ENCODE measurements at places on chromosomes 11 and 22.
A peak's percentile ranks its signal among the peaks of the same experiment; 100 is the strongest.

- no peak for DNase-seq
Observed at GRCh38 chr11:876545-876944, 33.9 kb downstream of the TSPAN4 start.

DNA sequence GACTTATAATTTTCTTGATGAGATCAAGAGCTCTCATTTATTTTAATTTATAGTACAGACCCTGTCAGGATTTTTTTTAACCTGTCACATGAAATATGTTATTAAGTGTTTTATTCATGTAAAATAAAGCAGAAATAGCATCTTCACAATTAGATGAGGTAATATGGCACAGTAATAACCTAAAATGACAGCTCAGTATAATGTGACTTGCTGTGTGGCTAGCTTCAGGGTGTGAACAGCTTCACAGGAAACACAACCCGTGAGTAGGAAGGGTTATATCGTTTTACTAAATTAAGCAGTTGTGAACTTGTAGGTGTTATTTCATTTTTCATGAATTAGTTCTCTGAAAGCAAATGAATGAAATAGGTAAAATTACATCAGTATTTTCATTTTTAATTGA, 366.9 kb upstream of the CHORDC1 start:
- no peak for DNase-seq

DNA sequence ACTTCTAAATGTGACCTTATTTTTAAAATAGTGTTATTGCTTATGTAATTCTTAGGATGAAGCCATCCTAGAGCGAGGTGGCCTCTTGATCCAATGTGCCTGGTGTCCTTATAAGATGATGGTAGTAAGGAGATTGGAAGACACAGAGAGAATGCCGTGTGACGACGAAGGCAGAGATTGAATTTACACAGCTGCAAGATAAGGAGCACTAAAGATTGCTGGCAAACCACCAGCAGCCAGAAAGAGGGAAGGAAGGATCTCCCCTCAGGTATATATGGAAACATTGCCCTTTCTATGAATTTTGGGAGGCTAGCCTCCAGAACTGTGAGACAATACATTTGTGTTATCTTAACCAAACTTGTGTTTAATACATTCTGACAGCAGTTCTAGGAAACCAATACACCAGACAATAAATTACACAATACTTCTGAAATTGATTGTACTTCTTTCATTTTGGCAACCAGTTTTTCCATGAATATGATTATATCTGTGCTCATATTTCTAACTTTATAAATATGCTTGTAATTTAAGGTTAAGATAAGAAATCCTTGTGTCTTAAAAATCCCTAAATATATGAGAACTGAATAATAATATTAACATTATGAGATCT, 86.3 kb upstream of the VPREB1 start:
- no peak for DNase-seq

DNA sequence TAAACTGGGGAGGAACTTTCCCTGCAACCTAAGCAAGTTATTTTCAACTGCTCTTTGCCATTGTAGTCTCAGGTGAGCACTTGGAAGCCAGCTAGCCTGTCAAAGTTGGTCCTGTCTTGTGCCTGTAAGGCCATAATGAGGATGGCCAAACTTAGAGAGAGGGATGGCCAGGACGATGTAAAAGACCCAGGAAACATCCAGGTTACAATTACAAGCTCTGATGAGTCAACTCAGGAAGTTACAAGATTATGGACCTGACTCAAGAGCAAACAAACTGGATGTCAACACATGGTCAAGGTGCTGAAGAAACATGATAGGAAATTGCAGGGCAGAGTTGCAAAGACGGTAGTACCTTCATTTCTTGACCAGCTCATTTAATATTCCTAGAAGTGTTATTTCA, 1.6 kb downstream of the GTPBP1 start:
- DNase-seq, result no peak

- DNase-seq, result no peak
Observed at GRCh38 chr11:34502949-34503348, 10.6 kb downstream of the ELF5 start.

DNA sequence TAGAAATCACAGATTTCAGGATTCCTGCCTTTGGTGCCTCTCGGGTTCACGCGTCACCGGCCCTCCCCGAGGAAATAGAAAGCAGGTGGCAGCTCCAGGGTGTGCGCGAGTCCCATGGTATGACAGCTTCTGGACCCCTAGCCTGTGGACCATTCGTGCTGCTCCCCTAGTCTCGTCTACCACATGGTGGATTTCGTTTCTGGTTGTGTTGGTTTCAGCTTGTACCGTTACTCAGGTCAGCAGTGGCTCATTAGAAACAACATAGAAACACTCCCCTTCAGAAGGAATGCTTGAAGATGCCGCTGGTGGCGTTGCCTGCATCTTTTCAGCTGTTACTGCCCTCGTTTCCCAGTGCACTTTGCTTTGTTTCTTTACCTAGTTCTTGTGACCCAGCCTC, 700 bp downstream of the TTC17 start:
- peak; percentile 37 for DNase-seq

DNA sequence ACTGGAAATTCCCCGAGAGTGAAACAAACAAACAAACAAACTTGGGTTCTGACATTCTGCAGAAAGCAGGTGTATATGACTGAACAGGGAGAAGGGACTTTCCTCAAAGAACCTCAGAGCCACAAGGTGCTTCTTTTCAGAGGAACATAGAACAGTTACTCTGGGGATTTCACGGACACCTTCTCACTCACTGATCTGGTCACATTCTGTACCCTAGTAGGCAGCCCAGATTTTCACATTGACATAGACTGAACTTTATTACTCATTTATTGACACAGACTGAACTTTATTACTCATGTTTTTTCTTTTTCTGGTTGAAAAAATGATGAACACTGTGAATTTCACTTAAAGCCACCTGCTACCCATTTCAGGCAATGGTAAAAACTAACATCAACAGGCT, 263.0 kb downstream of the OPCML start:
- DNase-seq, result no peak

DNA sequence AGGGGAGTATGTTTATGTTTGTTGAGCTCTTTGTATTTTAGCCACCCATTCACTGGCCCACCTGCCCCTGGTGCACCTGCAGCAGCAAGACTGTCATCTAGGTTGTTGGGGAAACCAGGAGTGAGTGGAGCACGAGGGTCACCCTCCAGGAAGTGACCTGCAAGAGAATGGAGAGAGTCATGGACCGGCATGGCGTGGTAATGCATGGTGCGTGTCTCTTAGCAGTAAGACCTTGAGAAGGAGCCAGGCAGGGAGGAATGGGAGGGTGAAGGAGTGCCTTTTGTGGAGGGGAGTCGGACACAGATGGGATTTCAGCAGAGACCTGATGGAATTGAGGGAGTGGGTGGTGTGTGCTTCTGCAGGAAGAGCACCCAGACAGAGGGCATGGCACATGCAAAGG, 37.9 kb downstream of the KCNQ1 start:
- peak; percentile 38 for DNase-seq

DNA sequence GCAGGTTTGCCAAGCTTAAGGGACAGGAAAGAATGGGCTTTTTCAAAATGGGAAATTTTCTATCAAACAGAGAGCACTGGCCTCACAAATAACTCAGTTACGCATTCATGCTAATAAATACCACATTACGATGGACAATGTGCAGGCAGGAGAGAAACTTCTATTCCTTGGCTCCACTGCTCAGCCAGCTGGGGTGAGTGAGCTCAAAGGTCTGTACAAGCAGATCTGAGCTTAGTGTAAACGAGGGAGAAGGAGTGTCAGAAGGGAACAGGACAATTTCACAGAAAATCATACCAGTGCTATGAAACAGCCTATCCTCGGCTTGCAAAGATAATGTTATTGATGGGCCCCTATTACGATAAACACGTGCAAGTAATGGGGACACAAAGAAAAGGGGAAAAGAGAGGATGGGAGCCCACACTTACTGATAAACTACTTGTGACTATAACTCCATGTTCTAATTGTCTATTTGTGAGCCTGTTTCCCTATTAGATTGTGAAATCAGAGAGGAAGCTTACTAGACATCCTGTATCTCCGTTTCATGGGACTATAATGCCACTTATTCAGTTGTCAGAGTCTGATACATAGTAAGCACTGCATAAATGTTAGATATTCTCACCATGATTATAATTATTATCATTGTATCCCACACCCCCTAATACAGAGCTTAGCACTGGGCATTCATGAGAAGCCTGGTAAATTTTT, 46.3 kb downstream of the AMOTL1 start:
- no peak for DNase-seq

DNA sequence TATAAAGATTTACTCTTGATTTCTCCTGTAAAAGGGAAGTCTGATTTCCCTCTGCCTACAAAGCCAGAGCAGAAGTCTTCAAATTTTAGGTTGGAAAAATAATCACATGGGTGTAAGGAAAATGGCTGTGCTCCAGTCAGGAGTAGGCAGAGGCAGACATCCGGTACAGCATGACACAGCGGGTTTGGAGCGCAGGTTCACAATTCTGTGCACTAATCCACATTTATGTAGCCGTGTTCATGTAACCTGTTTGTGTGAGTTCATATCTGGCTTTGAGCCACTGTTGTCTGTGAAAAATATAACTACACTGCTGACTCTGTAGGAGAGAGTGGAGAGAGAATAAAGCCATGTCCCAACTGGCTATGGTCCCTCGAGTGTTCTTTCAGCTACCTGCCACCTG, 248.0 kb downstream of the CASP12 start:
- DNase-seq, result no peak

GRCh38 chr11:62449451-62449851, 30.6 kb downstream of the SCGB1A1 start:
- peak; percentile 16 for DNase-seq

DNA sequence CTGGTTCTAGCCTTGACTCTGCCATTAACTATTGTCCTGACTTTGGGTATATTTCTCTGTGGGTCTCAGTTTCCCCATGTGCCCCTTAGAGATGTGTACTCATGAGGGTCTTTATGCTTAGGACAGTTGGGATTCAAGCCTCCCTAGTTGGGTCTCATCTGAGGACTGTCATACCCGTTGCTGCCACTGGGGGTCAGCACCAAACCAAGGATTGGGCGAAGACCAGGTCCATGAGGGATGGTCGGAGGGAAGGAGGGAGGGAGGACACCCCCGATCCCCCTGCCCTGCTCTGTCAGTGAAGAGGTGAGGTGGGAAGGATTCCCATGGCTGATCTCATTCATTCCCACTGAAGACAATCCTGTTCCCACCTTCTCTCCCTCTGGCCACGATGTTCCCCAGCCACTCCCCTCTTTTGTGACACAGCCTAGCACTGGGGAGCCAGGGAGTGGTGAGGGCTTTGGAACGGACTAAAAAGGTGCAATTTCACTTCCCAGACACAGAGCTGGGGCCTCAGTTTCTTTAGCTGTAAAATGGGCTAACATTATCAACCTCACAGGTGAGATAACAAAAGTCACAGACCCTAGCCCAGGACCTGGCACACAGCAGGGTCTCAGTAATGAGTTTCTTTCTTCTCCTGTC, 12.4 kb upstream of the KLHL35 start:
- peak; percentile 70 for DNase-seq

- DNase-seq, result no peak
Observed at GRCh38 chr11:108648528-108648885, 16.4 kb upstream of the DDX10 start.

DNA sequence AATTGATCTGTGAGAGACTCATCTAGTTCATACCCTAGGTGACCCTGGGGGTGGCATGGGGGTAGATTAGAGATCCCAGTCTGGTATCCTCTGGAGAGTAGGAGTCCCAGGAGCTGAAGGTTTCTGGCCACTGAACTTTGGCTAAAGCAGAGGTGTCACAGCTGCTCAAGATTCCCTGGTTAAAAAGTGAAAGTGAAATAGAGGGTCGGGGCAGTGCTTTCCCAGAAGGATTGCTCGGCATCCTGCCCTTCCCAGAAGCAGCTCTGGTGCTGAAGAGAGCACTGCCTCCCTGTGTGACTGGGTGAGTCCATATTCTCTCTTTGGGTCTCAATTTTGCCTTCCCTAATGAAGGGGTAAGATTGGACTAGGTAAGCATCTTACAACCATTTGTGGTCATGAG, 653 bp downstream of the IL18BP start:
- no peak for DNase-seq

GRCh38 chr11:1929621-1930461, 10.3 kb downstream of the TNNT3 start:
- DNase-seq, result no peak

GRCh38 chr11:44645827-44646226, 80.4 kb downstream of the CD82 start:
- no peak for DNase-seq

- DNase-seq, result no peak
Observed at GRCh38 chr22:23259916-23260644, 79.8 kb downstream of the BCR start.

- DNase-seq, result peak; percentile 36
Observed at GRCh38 chr22:37896181-37896592, 9.9 kb upstream of the MICALL1 start.

- peak; percentile 32 for DNase-seq
Observed at GRCh38 chr11:8813658-8814057, 97.3 kb upstream of the AKIP1 start.

GRCh38 chr11:102626676-102627075, 1.5 kb upstream of the MMP20 start:
- DNase-seq, result no peak

DNA sequence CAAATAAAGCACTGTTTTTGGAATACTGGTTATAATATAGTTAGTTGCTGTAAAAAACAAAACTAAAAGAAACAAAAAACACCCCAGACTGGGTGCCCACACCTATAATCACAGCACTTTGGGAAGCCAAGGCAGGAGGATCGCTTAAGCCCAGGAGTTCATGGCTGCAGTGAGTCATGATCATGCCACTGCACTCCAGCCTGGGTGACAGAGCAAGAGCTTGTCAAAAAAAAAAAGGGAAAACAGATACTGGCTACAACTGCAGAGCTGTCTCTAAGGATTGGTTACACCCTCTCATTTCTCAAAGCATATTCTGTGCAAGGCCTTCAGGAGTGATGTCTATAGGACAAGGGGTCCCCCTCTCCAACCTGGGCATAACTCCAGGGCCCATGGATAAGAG, 14.6 kb upstream of the STK33 start:
- no peak for DNase-seq

- DNase-seq, result no peak
Observed at GRCh38 chr22:24094966-24095365, 83.9 kb downstream of the CABIN1 start.

GRCh38 chr22:35634943-35635540, 13.2 kb upstream of the APOL6 start:
- DNase-seq, result no peak

- no peak for DNase-seq
Observed at GRCh38 chr11:70307176-70307575, 36.7 kb downstream of the PPFIA1 start.

DNA sequence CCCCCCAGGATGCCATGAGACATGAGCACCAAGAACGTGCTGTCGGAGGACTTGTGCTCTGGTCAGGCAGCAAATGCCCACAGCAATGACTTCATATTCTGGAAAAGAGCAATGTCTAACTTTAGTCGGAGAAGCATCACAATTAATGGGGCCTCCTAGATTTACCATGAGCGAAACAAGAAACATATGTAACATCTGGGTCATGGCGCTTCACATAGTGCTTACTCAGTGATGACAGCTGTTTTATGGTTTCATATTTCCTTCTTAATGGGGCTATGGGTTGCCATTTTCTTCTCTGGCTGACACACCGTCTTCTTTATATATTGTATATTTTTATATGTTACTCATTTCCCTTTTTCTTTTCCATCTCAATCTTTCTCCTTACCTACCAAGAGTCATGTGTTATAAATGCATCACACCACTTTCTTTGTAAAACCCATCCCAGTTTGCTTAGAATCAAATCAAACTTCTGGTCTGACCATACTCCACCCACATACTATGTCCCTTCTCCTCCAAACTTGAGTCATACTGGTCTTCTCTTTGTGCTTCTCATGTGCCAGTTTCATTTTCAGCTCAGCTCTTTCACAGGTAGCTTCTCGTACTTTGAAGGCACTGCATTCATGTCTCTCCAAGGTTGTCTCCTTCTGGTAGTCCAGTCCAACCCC, 9.4 kb upstream of the CASP12 start:
- no peak for DNase-seq

GRCh38 chr11:22800482-22800881, 29.1 kb downstream of the SVIP start:
- DNase-seq, result no peak
